ENCODE measurements at places on chromosomes 16 and 17. TPM values are rescaled to one million over a fixed set of nuclear protein-coding genes. Genes with fewer than 3 reads are reported as not detected.

The CASKIN1 gene
- total RNA-seq = not detected

- DNase-seq = no peak
Observed at GRCh38 chr16:81655469-81656162, 123.5 kb upstream of the PLCG2 start.

DNA sequence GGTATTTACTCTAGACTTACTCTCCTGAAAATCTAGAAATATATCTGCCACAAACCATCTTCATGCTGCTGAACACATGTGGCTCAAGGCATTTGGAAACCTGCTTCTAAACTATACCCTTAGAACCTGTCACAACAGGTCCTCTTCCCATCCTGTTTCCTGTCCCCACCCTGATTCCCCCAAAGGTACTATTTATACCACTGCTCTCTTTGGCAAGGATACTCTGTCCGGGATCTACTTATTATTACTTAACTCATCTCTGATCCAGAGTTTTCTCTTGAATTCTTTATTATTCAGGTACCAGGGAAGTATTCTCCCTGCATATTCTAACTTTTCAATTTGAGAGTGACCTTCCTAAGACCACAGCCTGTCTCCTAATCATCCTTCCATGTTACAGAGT, 33.4 kb downstream of the TRAF4 start:
- no peak for DNase-seq

The HID1 gene
- total RNA-seq = 46.2 TPM

- no peak for DNase-seq
Observed at GRCh38 chr17:56441308-56441707, 152.2 kb upstream of the NOG start.

The CD7 gene
- total RNA-seq = not detected

DNA sequence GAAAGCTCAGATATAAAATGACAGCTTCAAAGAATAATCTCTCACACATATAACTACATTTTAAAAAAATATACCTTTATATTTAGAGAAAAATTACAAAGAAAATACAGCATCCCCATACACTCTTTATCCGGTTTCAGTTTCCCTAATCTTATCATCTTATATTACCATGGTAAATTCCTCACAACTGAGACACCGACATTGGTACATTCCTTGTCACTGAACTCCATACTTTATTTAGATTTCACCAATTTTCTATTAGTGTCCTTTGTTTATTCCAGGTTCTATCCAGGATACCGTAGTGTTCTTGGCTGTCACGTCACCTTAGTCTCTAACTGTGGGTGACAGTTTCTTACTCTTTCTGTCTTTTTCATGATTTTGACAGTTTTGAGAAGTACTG, 22.0 kb upstream of the ABCA10 start:
- DNase-seq = no peak

- no peak for DNase-seq
Observed at GRCh38 chr16:56931271-56931891, 561 bp upstream of the HERPUD1 start.

DNA sequence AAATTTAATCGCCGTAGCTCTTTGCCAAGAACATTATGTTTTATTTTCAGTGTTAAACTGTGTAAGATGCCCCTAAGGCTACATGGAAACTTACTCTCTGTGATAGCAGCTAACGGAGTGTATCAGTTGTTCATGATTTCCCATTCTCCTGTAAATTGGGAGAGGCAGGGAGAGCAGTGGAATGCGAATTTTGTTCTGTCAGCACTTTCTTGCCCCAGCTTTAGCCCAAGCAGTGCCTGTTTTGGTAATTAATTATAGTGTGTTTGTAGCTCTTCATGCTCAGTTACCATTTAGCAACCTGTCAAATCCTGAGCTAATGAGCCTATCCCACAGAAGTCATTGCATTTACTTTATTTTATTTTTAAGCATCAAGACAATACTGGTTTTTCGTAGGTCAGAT, 475.1 kb upstream of the RBFOX1 start:
- no peak for DNase-seq

The DOC2B gene
- total RNA-seq = 6.2 TPM

The KRT9 gene
- 0.21 TPM for total RNA-seq

GRCh38 chr17:78706271-78706915, 75.7 kb downstream of the CYTH1 start:
- DNase-seq = no peak

- no peak for DNase-seq
Observed at GRCh38 chr16:50737420-50737959, 4.4 kb upstream of the CYLD start.

- DNase-seq = no peak
Observed at GRCh38 chr16:2701272-2701671, 18.8 kb downstream of the PRSS27 start.

DNA sequence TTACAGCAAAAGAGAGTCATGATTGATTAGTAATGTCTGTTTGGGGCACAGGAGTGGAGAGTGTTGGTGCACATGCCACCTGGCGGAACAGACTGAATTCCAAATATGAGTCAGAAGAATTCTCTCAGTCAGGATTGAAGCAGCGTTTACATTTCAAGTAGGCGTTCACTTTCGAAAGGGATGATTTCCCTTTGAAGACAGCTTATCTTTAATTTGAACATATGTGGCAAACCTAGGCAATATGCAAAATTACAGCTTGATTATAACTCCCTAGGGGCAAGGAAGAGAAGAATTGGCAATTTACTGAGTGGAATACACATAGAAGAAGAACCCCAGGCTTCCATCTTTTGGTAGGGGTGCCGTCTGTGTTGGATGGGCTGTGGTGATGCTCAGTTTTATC, 235.8 kb downstream of the HAPSTR1 start:
- no peak for DNase-seq

- DNase-seq = no peak
Observed at GRCh38 chr17:62657690-62658089, 30.2 kb downstream of the MRC2 start.

- DNase-seq = no peak
Observed at GRCh38 chr16:88543230-88543813, 26.9 kb upstream of the ZC3H18 start.

- no peak for DNase-seq
Observed at GRCh38 chr16:88355389-88356123, 27.2 kb upstream of the ZNF469 start.

The SEPTIN12 gene
- total RNA-seq = not detected

GRCh38 chr16:20084624-20085226, 11.0 kb upstream of the GPR139 start:
- DNase-seq = no peak

The IL21R gene
- not detected for total RNA-seq

The RGS11 gene
- not detected for total RNA-seq

DNA sequence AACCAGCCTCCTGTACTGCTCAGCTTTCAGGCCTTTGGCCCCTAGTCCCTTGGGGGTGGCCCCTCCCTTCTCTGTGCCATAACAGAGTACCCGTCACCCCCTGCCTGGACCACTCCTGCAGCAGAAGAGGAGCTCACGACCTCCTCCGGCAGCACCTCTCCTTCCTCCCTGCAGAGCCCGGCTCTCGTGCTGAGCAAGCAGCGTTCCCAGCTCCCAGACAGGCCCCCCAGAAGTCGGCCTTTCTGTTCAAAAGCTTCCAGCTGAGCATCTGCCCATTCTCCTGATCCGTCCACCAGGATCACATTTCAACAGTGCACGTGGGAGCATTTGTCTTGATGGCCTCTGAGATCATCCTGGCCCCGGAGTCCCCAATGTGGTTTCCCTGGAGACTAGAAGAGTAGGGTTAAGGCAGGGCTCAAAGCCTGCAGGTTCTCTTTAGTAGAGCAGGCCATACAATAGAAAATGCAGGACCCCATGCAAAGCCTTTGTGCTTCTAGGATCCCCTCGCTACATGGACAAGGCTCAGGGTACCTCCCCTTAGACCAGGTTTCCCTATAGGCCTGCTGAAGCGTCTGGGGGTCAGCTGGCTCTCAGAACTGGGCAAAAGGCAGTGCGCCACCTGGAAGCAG, 35.6 kb downstream of the NLRC3 start:
- DNase-seq = no peak

- no peak for DNase-seq
Observed at GRCh38 chr17:50911890-50912289, 45.7 kb upstream of the TOB1 start.

- no peak for DNase-seq
Observed at GRCh38 chr17:56319531-56319930, 166.3 kb downstream of the ANKFN1 start.

DNA sequence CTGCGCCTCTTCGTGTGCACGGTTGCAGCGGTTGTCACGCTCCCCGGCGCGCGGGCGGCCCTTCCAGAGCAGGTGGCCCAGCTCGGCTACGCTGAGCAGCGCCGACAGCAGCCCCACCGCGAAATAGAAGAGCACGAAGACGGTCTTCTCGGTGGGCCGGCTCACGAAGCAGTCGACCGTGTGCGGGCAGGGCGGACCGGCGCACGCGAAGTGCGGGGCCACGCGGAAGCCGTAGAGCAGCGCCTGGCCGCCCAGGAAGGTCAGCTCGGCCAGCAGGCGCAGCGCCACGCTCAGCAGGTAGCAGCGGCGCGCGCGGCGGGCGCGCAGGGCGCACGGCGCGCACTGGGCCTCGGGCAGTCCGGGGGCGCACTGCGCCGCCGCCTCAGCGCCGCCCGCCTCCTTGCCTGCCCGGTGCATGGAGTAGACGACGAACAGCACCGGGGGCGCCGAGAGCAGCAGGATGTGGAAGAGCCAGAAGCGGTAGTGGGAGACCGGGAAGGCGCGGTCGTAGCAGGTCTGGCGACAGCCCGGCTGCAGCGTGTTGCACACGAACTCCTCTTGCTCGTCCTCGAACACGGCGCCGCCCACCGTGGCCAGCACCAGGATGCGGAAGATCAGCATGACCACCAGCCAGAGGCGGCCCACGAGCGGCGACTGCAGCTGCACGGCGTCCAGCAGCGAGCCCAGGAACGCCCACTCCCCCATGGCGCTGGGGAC, 1.3 kb downstream of the GJD3 start:
- DNase-seq = no peak

The MAF gene
- total RNA-seq = 11.0 TPM

The LRRC46 gene
- 1.0 TPM for total RNA-seq

GRCh38 chr17:30095507-30096244, 20.9 kb upstream of the NSRP1 start:
- no peak for DNase-seq

DNA sequence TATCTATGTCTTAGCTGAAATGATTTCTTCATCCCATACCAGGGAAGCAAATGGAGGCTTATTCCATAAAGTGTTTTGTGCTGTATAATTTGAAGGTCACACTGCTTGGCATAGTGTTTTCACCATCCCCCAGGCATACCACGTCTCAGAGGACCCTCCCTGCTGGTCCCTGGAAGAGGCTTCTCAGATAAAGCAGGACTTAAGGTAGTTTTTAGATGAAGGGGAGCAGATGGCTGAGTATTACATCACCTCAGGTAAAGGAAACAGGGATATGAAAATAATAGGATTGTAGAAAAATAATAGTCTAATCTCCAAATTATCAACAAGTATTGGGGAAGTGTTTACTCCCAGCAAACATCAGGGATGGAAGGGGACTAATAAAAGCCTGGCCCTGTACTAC, 7.3 kb upstream of the SMG1 start:
- DNase-seq = no peak

The CA4 gene
- 4.6 TPM for total RNA-seq

The RSL1D1 gene
- 159 TPM for total RNA-seq

DNA sequence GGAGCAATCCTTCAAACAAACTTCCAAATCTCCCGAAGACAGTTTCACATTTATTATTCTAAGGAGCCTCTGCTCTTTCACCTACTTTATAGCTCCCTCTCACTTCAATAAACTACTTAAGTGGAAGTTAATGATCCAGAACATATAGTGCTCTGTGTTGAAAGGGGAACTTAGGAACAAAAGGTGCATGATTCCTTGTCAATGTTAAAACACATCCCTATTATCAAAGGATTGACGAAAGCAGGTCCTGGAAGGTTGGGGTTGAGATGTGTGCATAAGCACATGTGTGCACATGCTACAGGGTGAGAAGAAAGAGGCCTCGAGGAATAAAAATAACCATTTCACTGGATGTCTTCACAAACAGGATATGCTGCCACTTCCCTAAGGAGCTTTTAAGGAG, 170.3 kb downstream of the SLC39A11 start:
- no peak for DNase-seq

The CPNE7 gene
- total RNA-seq = not detected

The OR1E1 gene
- total RNA-seq = not detected

The TAT gene
- not detected for total RNA-seq

DNA sequence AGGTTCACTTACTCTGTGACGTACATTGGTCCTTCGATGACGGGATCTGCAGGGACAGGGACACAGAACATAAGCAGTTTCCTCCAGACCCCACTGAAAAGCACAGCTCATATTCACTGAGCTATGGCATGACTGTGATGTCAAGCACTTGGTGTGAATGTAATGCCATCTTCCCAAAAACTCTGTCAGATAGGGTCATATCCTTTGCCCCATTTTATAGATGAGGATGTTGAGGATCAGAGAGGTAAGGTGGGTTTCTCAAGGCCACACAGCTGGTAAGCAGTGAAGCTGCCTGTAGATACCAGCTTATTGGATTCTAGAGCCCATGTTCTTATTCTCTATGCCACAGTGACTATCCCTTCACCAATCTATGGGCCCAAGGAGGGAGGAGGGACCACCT, 2.5 kb downstream of the ERN2 start:
- no peak for DNase-seq

DNA sequence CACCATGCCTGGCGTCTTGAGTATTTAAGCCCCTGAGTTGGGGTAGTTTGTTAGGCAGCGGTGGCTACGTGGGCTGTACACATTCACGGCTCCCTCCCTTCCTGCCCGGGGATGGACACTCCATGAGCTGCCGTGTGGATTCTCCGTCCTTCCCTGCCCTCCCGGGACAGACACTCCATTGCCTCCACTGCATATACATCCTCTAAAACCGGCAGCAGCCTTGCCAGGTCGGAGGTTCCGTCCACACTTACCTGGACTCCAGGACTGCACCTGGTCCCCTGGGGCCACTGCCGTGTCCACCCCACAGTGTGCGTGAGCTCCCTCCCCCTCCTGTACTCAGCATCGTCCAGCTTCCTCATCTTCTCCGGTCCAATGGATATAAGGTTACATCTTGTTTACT, 3.5 kb upstream of the SPATA2L start:
- DNase-seq = no peak

GRCh38 chr17:68599091-68599490, 2.1 kb downstream of the FAM20A start:
- no peak for DNase-seq

- no peak for DNase-seq
Observed at GRCh38 chr16:88905563-88905962, 39.1 kb upstream of the PABPN1L start.

All from uterus (tissue), 4 donors.